ENCODE measurements at places on chromosomes 13 and 19. TPM values are rescaled to one million over a fixed set of nuclear protein-coding genes. Genes with fewer than 3 reads are reported as not detected.

DNA sequence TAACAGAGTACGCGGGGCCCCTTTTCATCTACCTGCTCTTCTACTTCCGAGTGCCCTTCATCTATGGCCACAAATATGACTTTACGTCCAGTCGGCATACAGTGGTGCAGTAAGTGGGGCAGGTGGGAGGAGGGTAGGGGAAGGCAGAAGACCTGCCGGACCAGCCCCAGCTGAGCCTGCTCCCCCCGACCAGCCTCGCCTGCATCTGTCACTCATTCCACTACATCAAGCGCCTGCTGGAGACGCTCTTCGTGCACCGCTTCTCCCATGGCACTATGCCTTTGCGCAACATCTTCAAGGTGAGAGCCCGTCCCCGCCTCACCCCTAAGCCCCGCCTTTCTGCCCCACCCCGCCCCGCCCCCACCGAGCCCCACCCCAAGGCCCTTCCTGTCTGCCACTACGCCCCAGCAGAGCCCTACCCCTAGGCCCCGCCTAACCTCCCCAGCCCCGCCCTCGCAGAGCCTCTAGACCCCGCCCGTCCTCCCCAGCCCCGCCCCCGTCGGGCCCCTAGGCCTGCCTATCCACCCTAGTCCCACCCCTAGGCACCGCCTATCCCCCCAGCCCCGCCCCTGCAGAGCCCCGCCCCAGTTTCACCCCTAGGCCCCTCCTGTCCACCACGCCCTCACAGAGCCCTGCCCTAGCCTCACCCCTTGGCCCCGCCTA, 7.7 kb downstream of the NDUFB7 start:
- H3K36me3 ChIP-seq: peaks cover 7% of the 10 kb centered on the region
- no peak overlapping the region for H3K27ac ChIP-seq
- peaks cover 10% of the 10 kb centered on the region for H3K4me1 ChIP-seq
- no peaks in the 10 kb centered on the region for H3K27me3 ChIP-seq
- H3K4me3 ChIP-seq: no peak overlapping the region
- no peak for DNase-seq

DNA sequence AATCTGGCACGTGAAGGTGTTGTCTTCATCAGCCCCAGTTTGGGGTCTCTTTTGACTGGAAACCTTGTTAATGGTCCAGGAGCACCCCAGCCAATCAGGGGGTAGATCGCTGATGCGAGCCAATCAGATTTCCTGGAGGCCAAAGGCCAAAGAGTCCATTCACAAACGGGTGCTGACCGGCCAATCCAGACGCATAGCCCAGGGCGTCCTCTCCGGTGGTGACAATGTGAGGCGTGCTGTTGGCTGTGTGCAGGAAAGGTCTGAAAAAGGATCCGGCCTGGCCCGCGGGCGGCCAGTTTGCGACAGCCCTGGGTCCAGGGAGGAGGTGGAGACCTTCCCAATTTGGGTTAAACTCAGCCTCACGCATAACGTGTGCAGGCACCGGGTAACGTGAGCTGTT, 3.1 kb downstream of the MAST3 start:
- no peak for DNase-seq
- H3K27ac ChIP-seq: no peak overlapping the region
- peaks cover 47% of the 10 kb centered on the region for H3K27me3 ChIP-seq
- H3K36me3 ChIP-seq: no peaks in the 10 kb centered on the region

- no peaks in the 10 kb centered on the region for H3K27me3 ChIP-seq
- no peak overlapping the region for H3K27ac ChIP-seq
- no peak for DNase-seq
- H3K4me3 ChIP-seq: no peak overlapping the region
- no peaks in the 10 kb centered on the region for H3K36me3 ChIP-seq
These were observed 13.7 kb upstream of the SMARCA4 start for GRCh38 chr19:10946958-10947657.

- DNase-seq: no peak
- no peak overlapping the region for H3K27ac ChIP-seq
- no peaks in the 10 kb centered on the region for H3K27me3 ChIP-seq
- no peaks in the 10 kb centered on the region for H3K4me1 ChIP-seq
These were observed 55.7 kb downstream of the CAB39L start for GRCh38 chr13:49388091-49388635.

- H3K27ac ChIP-seq: no peak overlapping the region
- H3K27me3 ChIP-seq: peaks cover 7% of the 10 kb centered on the region
- no peak for DNase-seq
- no peak overlapping the region for H3K4me3 ChIP-seq
These were observed 108.2 kb downstream of the SHISA2 start for GRCh38 chr13:25943658-25944057.

DNA sequence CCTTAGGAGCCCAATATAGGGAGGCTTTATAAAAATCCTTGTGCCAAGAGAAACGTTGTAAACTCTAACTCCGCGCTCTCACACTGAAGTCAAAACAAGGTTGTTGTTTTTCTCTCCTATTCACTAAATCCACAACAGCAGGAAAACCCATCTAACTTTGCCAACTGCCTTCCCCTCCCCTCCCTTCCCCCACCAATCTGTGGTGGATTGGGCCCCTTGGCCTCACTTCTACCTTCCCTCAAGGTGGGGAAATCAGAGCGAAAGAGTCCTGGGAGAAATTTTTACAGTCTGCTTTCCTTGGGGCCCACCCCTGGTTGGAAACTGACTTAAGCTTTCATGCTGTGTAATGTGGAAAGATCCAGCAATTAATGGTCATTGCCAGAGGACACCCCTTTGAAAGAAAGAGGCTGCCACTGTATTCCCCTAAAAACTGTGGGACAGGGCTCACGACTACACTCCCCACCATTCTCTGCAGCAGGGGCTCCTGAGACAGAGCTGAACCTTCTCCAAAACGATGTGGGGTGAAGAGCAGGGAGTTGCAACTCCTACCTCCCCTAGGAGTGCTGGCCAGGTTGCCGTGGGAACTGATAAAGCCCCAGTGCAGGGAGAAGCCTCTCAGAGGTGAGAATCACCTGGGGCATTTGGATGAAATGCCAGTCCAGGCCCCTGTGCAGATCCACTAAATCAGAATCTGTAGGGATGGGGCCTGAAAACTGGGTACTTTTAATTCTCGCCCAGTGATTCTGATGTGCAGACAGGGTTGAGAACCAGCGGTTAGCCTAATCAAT, 1.1 kb downstream of the DHRS12 start:
- no peak for DNase-seq
- peak overlapping the region; percentile 97 for H3K27ac ChIP-seq
- H3K4me3 ChIP-seq: peak overlapping the region; percentile 94
- peaks cover 32% of the 10 kb centered on the region for H3K4me1 ChIP-seq
- H3K36me3 ChIP-seq: no peaks in the 10 kb centered on the region

GRCh38 chr19:14149509-14149994, 13.2 kb upstream of the ASF1B start:
- no peak overlapping the region for H3K4me3 ChIP-seq
- peak overlapping the region; percentile 39 for H3K27ac ChIP-seq
- H3K4me1 ChIP-seq: peaks cover 24% of the 10 kb centered on the region
- peaks cover 4% of the 10 kb centered on the region for H3K36me3 ChIP-seq
- H3K27me3 ChIP-seq: no peaks in the 10 kb centered on the region

DNA sequence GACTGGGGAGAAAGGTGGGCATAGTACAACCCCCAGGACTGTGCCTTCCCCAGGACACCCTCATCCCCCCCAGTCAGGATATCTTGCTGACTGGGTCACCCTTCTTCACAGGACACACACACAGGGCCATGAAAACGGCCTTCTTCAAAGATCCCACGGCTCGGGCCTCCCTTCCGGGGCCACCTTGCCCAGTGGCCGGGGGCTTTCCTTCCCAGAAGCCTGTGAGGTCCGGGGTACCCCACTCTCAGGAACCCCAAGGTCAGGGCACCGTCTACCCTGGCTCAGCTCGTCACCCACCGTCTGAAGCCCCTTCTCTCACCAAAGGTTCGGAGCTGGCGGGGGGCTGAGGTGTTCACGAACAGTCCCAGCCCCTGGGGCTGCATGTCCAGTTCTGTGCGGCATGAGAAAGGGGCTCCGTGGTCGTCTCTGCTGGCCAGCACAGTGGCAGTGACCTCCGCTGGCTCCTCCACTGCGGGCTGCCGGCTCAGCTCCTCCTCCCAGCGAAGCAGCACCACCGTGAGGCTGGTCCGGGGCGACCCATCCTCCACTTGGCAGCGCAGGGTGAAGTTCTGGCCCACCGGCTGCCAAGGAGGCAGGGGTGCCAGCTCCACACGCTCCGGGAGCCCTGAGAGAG, 2.1 kb upstream of the RAVER1 start:
- no peak overlapping the region for H3K27ac ChIP-seq
- no peaks in the 10 kb centered on the region for H3K36me3 ChIP-seq
- H3K4me1 ChIP-seq: peaks cover 13% of the 10 kb centered on the region
- H3K4me3 ChIP-seq: no peak overlapping the region
- no peak for DNase-seq

GZMM gene
- total RNA-seq: 0.34 TPM

KIR2DL4 gene
- not detected for total RNA-seq

SELENOV gene
- total RNA-seq: 1.1 TPM

SIX5 gene
- total RNA-seq: 38.0 TPM

SRRM5 gene
- total RNA-seq: 0.56 TPM
